ENCODE measurements at places on chromosomes 7 and 10. TPM values are rescaled to one million over a fixed set of nuclear protein-coding genes. Genes with fewer than 3 reads are reported as not detected.

HOXA1 gene
- 1.6 TPM for total RNA-seq

MEST gene
- total RNA-seq: 11.4 TPM

MYOZ1 gene
- total RNA-seq: not detected

IFIT1B gene
- not detected for total RNA-seq

TAS2R3 gene
- total RNA-seq: 0.98 TPM

UNCX gene
- total RNA-seq: not detected

MCM10 gene
- 5.6 TPM for total RNA-seq

PRF1 gene
- not detected for total RNA-seq

MEIG1 gene
- total RNA-seq: not detected

ERVW-1 gene
- total RNA-seq: not detected

SMO gene
- 5.2 TPM for total RNA-seq

VSTM2A gene
- not detected for total RNA-seq

SEC61G gene
- total RNA-seq: 622 TPM

MTPN gene
- 171 TPM for total RNA-seq

KCND2 gene
- total RNA-seq: 0.29 TPM

ANKRD7 gene
- total RNA-seq: 0.33 TPM

KDM7A gene
- 8.1 TPM for total RNA-seq

FFAR4 gene
- total RNA-seq: not detected

ADAM22 gene
- 0.86 TPM for total RNA-seq

ATG9B gene
- 0.10 TPM for total RNA-seq

SORBS1 gene
- total RNA-seq: 1.1 TPM

SEMA3C gene
- total RNA-seq: 0.33 TPM

ENO4 gene
- 0.33 TPM for total RNA-seq

FAM25G gene
- total RNA-seq: not detected

ZNF398 gene
- 14.0 TPM for total RNA-seq

AASS gene
- 18.4 TPM for total RNA-seq

HABP2 gene
- not detected for total RNA-seq

CAMK1D gene
- 1.1 TPM for total RNA-seq

All from vein endothelial cell (primary cell).